Stimulated activated CD4-positive, alpha-beta T cell treated with anti-CD3 and anti-CD28 coated beads, Interleukin-1b, Interleukin-23, amount 100 ng/mL, for 24 hours (primary cell): ENCODE measurements at places on chromosomes 12 and 14.
A peak's percentile ranks its signal among the peaks of the same experiment; 100 is the strongest.

GRCh38 chr14:24238527-24239037, 3.8 kb downstream of the TINF2 start:
- no peak for DNase-seq

DNA sequence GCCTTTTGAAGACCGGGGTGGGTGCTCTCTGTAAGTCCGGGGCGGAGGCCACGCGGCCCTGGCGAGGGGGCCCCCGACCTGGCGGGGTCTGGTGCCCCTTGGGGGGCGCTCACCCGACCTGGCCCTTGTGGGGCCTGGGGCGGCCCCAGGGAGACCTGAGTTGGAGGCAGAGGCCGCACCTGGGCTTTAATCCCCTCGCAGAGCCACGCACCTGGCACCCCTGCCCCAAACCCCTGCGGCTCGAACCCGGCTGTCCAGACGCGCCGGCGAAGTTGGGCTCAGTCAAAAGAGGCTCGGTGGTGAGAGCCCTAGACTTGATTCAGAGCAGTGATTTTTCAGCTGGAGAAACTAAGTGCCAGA, 267 bp downstream of the CFAP251 start:
- DNase-seq = no peak

GRCh38 chr14:100268591-100269207, 29.8 kb downstream of the YY1 start:
- no peak for DNase-seq

DNA sequence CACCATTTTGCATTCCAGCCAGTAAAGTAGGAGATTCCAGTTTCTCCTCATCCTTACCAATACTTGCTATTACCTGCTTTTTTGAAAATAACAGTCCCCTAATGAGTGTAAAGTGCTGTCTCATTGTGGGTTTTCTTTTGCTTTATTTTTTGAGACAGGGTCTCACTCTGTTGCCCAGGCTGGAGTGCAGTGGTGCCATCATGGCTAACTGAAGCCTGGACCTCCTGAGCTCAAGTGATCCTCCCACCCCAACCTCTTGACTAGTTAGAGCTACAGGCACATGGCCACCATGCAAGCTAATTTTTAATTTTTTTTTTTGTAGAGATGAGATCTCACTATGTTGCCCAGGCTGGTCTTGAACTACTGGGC, 60.6 kb downstream of the NINJ2 start:
- DNase-seq = no peak

DNA sequence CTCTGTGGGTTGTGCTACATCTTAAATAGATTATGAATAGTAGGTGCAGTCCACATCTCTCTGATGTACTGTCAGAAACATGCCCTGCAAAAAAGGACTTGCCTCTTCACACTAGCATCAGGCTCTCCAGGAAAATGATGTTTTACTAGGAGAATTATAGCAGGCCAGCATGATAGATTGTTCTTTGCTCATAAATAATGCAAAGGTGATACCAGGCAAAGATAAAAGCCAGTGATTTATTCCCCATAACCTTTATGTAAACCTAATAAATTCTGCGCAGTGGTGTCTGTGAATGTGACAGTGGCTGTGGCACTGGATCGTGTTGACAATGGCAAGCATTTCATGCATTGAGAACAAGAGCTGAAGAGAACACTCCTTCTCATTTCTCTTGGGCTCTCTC, 646.5 kb upstream of the SEL1L start:
- DNase-seq = no peak

- no peak for DNase-seq
Observed at GRCh38 chr12:130916241-130916911, 37.3 kb upstream of the ADGRD1 start.

- DNase-seq = no peak
Observed at GRCh38 chr14:87013583-87013982, 979.4 kb downstream of the GALC start.

DNA sequence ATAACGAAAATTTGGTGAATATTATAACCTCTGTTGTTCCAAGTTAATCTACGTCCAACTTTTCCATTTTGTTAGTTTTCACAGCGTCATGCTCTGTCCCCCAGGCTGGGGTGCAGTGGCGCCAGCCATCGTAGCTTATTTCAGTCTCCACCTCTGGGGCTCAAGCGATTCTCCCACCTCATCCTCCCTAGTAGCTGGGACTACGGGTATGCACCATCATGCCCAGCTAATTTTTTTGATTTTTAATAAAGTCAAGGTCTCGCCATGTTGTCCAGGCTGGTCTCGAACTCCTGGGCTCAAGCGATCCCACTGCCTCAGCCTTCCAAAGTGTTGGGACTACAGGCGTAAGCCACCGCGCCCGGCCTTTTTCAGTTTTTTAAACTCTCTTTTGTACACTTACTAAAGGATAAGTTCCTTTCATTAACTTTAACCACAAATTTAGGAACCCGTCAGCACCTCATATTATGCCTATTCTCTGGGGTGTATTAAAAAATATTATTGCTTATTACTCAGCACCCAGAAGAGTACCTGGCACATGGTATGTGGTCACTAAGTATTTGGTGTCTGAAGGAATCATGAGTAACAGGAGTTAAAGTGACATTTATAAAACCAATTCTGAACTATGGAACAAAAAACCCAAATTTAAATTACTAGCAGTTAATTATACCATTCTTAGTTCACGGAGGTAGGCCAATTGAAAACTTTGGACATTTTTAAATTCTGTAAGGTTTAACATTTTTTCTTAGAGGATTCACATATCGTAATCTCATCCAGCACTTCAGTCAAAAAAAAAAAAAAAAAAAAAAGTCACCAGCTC, 925 bp upstream of the MIPOL1 start:
- DNase-seq = no peak

- DNase-seq = no peak
Observed at GRCh38 chr14:69471916-69472315, 12.6 kb upstream of the PLEKHD1 start.

DNA sequence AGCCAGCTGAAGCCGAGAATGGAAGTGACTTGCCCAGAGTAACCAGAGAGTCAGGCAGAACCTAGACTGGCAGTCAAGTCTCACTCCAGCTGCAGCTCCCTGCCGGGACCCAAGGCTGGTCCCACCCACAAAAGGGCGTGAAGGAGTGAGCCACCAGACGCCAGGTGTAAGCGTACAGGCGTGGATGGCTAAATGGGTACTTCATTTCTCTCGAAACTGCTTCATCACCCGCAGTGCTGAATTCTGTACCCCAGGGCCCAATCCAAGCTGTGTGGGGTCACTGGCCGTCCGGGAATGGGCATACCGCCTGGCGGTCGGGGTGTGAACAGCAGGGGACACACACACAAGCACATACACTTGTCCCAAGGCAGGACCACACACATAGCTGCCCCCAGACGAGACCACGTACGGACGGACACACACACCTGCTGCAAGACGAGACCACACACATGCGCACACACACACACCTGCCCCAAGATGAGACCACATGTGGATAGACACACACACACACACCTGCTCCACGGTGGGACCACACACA, 34.8 kb downstream of the DEGS2 start:
- DNase-seq = no peak

- DNase-seq = no peak
Observed at GRCh38 chr12:25264114-25264513, 13.4 kb upstream of the KRAS start.

DNA sequence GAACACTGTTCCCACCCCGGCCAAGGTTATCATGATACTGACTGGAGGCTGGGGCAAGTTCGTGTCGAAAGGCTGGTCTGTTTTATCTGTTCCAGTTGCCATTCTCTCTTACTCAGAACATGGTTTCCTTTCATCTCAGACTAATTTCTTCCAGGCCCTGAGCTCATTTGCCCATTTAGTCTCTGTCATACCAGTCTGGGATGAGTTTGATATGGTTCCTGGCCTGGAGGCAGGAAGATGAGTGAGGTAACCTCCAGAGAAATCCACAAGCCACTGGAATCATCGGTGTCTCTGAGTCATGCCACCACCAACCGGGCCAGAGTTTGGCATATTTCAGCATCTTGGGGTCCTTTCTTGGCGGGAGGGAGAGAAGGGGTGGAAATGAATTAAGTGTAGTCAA, 114.7 kb downstream of the NTF3 start:
- DNase-seq = no peak

- no peak for DNase-seq
Observed at GRCh38 chr14:88737245-88737644, 55.5 kb downstream of the EML5 start.

- peak; percentile 28 for DNase-seq
Observed at GRCh38 chr12:50166799-50167048, 445 bp downstream of the CERS5 start.

DNA sequence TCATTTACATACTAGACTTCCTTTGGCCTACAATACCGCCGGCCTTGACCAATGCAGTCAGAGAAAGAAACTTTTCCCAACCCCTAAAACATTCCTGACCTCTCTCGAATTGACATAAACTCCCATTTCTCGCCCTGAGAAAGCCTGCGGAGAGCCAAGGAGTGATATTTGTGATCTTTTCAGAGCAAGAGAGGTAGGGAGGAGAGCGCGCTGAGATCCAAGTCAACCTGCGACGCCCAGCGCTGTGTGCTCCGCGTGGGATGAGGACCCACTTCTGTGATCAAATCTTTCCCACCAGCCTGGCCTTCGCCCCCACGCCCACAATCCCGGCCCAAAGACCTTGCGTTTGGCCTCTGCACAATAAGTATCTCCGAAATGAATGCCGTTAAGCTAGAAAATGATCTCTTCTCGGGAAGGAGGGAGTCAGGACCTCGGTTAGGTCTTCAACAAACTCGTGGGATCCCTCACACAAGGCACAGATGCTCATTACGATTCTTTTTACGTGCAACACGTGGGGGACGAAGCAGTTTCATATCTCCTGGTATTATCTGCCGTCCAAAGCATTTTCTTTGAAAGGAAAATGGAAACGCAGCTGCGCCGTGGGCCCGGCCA, 6.3 kb upstream of the NPAS3 start:
- no peak for DNase-seq

DNA sequence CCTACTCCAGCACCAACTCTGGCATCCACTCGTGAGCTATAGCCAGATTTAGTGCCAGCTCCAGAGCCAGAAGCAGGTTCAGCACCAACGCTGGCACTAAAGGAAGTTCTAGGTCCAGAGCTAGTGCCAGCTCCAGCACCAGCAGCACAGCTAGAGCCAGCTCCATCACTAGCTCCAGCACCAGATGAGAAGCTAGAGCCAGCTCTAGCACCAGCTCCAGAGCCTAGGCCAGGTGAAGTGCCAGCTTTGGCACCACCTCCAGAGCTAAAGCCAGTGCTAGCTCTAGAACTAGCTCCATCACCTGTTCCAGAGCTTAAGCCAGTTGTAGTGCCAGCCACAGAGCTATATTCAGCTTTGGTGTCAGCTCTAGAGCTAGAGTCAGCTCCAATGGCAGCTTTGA, 24.7 kb downstream of the ABCD4 start:
- DNase-seq = no peak

GRCh38 chr12:27355979-27356378, 23.3 kb downstream of the BMAL2 start:
- DNase-seq = no peak

- no peak for DNase-seq
Observed at GRCh38 chr14:78259831-78260230, 89.7 kb downstream of the NRXN3 start.

- DNase-seq = no peak
Observed at GRCh38 chr14:103530390-103530789, 1.4 kb downstream of the TRMT61A start.

GRCh38 chr12:128204711-128205110, 62.3 kb upstream of the TMEM132C start:
- DNase-seq = no peak

GRCh38 chr14:71290960-71291466, 383.8 kb downstream of the PCNX1 start:
- peak; percentile 10 for DNase-seq

- no peak for DNase-seq
Observed at GRCh38 chr14:70822530-70823185, 13.3 kb upstream of the MAP3K9 start.

- no peak for DNase-seq
Observed at GRCh38 chr12:106739815-106740530, 34.5 kb upstream of the RIC8B start.

GRCh38 chr12:39413836-39414771, 28.8 kb downstream of the KIF21A start:
- DNase-seq = no peak

GRCh38 chr12:50665170-50665569, 98.7 kb upstream of the ATF1 start:
- DNase-seq = no peak

DNA sequence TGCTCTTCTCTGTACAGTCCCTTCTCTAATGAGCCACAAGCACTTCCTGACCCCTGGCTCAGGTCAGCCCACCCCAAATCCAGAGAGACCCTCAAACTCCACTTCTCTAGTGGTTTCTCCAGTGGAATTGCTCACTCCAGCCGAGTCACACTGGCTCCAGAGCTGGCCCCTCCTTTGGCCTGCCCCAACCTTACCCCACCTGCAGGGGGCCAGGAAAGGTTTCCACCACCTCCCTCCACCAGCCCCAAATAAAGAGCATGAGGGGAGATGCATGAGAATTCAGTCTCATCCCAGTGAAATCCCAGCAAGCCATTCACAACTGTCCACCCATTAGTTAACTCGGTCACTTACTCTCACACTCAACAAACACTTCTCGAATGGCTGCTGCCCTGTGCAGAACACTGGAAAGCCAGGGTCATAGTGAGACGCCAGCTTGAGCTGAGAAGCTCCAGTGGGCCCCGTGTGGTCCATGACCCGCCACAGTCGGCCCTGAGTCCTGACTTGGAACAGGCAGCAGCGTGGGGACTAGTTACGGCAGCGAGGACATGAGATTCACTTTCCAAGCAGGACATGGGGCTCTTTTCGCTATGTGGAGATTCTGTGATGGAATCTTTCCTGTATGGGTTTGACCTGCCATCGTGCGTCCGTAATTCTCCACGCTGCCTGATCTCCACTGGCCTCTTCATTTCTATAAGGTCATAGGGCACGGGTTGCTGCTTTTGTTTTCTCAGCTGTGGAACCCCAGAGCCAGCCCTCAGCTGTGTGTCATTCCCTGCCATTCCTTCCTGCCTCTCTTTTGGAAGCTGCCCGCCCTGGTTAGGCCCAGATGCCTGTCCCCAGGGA, 44.2 kb downstream of the SLC6A12 start:
- no peak for DNase-seq

DNA sequence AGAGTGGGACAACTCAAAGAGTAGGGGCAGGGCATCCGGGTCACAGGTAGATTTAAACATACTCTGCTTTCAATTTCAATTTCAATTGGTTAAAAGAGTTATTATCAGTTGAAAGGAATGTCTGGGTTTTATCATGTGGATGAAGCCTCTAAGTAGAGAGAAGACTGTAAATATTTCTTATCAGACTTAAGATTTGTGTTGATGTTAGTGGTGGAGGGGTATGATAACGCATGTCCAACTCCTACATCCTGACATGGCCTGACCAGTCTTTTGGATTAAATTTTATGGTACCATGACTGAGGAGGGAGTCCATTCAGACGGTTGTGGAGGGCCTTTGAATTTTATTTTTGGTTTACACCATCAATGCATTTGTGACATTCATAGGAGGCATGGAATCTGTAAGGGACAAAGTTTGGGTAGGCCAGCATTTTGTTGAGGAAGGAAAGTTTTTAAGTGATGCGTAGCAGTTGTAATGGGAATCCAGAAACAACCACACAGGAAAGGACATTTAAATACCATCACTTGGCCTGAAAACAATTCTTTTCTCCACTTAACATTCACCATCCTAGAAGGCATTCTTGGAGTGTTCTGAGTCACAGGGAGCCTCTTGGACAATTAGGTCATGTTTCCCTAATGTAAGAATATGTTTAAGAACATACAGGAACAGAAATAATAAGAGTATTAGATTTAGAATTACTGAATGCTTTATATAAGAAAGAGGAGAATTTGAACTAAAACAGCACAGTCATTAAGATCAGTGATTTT, 371.9 kb downstream of the ATP23 start:
- DNase-seq = no peak

- no peak for DNase-seq
Observed at GRCh38 chr14:104211741-104212140, 73.4 kb downstream of the KIF26A start.

GRCh38 chr14:45249856-45250575, 3.0 kb downstream of the MIS18BP1 start:
- no peak for DNase-seq
